ENCODE measurements at places on chromosomes 6 and 20.

- peak; percentile 58 for DNase-seq
Observed at GRCh38 chr6:7106752-7107577, 796 bp upstream of the RREB1 start.

- DNase-seq = no peak
Observed at GRCh38 chr6:138258197-138258596, 39.9 kb upstream of the PBOV1 start.

DNA sequence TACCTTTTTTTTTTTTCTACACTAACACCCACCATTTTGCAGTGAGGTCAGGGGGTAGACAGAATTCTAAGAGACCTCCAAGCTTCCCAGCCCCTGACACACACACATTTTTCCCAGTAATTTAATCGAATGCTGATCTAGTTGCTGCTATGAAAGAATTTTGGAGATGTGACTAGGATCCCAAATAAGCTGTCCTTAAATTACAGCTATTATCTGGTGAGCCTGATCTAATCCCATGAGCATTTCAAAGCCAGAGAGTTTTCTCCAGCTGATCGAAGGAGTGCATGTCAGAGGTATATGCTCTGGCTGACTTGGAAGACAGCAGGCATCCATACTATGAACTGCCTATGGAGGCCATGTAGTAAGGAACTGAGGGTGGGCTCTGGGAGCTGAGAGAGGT, 503.8 kb upstream of the MARCKS start:
- peak; percentile 62 for DNase-seq

DNA sequence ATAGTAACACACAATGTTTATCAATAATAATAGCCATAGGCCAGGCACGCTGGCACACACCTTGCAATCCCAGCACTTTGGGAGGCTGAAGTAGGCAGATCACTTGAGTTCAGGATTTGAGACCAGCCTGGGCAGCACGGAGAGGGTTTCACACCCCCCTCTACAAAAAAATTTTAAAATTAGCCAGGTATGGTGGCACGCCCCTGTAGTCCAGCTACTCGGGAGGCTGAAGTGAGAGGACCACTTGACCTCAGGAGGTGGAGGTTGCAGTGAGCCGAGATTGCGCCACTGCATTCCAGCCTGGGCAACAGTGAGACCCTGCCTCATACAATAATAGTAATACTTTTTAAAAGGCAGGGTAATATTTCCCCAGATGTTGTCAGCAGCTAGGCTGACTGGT, 7.9 kb upstream of the MAPRE1 start:
- DNase-seq = no peak

- DNase-seq = peak; percentile 51
Observed at GRCh38 chr6:152669895-152670294, 27.8 kb upstream of the MYCT1 start.

GRCh38 chr6:15698471-15698870, 35.6 kb upstream of the DTNBP1 start:
- no peak for DNase-seq

DNA sequence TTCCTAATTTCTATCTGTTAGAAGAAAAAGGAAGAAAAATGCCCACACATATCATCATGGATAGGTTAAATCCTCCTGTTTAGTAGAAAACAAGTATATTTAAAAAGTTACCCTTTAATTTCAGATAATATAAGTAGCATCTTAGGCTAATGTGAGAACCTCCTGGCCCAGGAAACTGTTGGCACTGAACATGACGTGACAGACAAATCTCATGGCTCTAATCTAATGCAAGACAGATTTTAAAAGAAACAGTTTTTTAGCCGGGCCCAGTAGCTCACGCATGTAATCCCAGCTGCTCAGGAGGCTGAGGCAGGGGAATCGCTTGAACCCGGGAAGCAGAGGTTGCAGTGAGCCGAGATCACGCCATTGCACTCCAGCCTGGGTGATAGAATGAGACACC, 22.9 kb downstream of the CYP39A1 start:
- DNase-seq = no peak

- peak; percentile 64 for DNase-seq
Observed at GRCh38 chr6:37860226-37860839, 40.8 kb downstream of the ZFAND3 start.

All from EH (cell line).